ENCODE measurements at places on chromosomes 5 and 9.

DNA sequence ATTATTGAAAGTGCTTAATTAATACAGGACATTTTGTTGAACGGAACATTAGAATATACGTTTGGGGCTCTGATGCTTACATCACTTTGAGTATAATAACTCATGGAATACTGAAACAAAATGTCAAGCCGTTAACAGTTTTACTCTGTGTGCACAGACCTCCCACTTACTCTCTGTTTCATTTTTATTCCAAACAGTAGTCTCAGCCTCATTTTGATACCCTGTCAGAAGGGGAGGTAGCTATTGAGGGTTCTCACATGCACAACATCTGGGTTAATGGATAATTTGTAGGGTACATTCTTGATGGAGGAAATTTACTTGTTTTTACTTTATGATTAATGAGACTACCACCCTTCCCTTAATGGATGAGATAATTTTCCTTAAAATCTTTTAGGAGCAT, 59.0 kb downstream of the SCAMP1 start:
- DNase-seq = no peak

GRCh38 chr5:151569132-151570046, 21.7 kb downstream of the FAT2 start:
- no peak for DNase-seq

- DNase-seq = peak; percentile 12
Observed at GRCh38 chr5:170896779-170897178, 35.0 kb downstream of the RANBP17 start.

- DNase-seq = peak; percentile 82
Observed at GRCh38 chr5:89315286-89316100, 432.5 kb upstream of the MEF2C start.

DNA sequence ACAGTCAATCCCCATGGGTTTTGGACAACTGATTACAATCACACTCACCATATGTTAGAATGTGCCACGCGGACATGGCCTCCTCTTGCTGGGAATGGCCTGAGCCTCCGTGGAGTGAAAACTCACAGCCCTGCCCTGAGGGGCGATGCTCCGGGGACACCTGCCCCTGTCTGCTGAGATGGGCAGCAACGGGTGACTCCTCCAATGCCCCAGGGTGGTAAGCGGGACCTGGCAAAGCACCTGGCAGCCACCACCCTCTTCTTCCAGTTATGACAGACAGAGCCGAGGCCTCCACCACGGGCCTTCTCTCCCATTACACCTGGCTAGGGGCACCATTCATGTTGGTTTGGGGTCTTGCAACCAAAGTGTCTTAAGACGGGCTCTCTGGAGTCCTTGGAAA, 94.9 kb upstream of the COL5A1 start:
- DNase-seq = no peak

GRCh38 chr5:173618927-173619519, 2.6 kb upstream of the BOD1 start:
- peak; percentile 31 for DNase-seq

DNA sequence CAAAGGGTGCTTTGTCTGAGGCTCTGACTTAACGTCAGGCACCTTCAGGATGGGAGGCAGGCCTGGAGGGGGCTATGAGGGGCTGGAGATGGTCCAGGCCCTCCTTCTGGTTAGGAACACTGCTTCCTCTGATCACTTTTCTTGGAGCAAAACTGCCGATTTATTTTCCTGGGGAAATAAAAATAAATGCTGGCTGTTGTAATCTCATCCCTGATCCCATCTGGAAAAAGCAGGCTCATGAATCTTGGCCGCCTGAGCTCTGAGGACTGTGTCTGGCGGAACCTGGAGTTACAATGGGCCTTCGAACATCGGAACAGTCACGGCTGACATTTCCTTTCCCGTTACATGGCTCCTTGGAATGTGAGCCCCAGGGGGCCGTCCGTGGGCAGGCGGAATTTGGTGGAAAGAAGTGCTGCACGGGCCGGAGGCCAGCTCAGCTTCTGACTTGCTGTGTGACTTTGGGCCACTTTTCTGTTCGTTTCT, 157.8 kb downstream of the RGS3 start:
- DNase-seq = peak; percentile 90

GRCh38 chr5:179129607-179130071, 69.5 kb downstream of the ZNF354C start:
- no peak for DNase-seq

- no peak for DNase-seq
Observed at GRCh38 chr5:180373870-180374269, 20.7 kb upstream of the GFPT2 start.

DNA sequence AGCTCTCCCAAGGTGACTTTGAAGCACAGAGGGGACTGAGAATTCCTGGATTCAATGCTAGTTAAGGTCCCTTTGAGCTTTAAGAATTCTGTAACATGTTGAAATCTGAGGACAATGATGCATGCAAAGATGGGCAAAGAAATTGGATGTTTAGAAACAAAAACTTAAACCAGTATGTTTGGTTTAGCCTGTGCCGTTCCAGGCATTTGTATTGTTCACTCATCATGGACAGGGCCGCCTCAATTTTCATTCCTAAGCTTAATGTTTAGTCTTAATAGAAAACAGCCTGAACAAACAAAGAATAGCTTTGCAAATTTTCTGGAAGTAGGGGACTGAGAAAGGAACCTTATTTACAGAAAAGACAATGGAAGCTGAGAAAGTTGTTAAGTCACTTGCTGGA, 267.8 kb downstream of the ARHGEF28 start:
- DNase-seq = no peak

DNA sequence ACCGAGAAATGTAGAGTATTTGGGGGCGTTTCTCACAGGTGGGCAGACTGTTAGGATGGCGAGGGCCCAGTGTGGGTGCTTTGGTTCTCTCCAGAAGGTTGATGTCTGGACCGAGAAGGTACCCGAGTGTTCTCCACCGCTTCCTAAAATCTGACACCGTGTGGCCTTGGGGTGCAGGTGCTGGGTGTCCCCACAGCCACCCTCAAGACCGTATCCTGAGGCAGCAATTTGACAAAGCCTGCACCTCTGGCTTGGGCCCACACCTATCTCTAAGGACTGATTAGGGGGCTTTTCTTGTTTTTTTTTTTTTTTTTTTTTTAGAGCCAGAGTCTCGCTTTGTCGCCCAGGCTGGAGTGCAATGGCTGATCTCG, 1.3 kb downstream of the PPP1R26 start:
- no peak for DNase-seq
